Kidney (tissue), 22 donors: ENCODE measurements at places on chromosomes 11 and 22. TPM values are rescaled to one million over a fixed set of nuclear protein-coding genes. Genes with fewer than 3 reads are reported as not detected.

GRCh38 chr11:82462608-82463242, 270.9 kb downstream of the FAM181B start:
- H3K4me3 ChIP-seq = no peak overlapping the region
- H3K27ac ChIP-seq = no peak overlapping the region
- no peak for DNase-seq
- H3K27me3 ChIP-seq = no peaks in the 10 kb centered on the region

FKBP2 gene
- 76.0 TPM for total RNA-seq

GRCh38 chr11:102647430-102647829, 22.3 kb upstream of the MMP20 start:
- H3K36me3 ChIP-seq = no peaks in the 10 kb centered on the region
- H3K27ac ChIP-seq = no peak overlapping the region
- DNase-seq = no peak
- H3K4me3 ChIP-seq = no peak overlapping the region

DNA sequence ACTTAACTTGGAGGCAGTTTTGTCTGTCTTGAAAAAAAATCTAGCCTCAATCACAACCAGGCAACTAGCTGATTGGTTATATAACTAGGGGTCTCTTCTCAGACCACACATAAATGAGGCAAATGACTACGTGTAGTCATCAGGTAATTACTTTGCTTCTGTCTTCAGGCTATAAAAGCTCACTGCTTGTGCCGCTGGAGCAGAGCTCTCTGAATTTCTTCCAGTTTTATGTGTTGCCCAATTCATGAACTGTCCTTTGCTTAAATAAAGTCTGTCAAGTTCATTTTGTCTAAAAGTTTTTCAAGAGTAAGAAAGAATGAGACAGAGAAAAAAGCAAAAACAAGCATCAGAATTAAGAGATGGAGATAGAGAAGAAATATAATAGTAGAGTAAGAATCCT, 93.4 kb downstream of the MUC15 start:
- H3K27ac ChIP-seq = no peak overlapping the region
- H3K27me3 ChIP-seq = no peaks in the 10 kb centered on the region
- no peak for DNase-seq
- H3K4me3 ChIP-seq = no peak overlapping the region

UNC93B1 gene
- total RNA-seq = 67.9 TPM

DNA sequence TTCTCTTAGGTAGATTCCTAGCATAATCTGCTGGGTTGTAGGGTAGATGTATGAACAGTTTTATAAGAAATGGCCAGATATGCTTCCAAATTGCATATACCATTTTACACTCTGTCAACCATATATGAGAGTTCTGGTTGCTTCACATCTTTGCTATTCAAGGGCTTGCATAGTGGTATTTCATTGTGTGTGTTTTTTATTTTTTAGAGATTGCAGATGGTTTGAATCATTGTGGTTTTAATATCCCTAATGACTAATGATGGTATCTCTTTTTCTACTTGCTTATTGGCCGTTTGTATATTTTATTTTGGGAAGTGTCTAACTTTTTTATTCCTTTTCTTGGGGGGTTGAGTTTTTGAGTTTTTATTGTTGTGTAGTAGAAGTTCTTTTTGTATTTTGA, 26.9 kb downstream of the RNF214 start:
- H3K4me1 ChIP-seq = no peaks in the 10 kb centered on the region
- H3K27ac ChIP-seq = no peak overlapping the region
- no peak for DNase-seq
- no peak overlapping the region for H3K4me3 ChIP-seq

- no peak overlapping the region for H3K27ac ChIP-seq
- H3K36me3 ChIP-seq = no peaks in the 10 kb centered on the region
- H3K4me1 ChIP-seq = no peaks in the 10 kb centered on the region
- DNase-seq = peak; percentile 49
- no peak overlapping the region for H3K4me3 ChIP-seq
Observed at GRCh38 chr11:124190298-124191139, 7.4 kb downstream of the OR10D3 start.

GRCh38 chr11:118916842-118917388, 8.8 kb downstream of the BCL9L start:
- H3K27me3 ChIP-seq = no peaks in the 10 kb centered on the region
- H3K4me1 ChIP-seq = peaks cover under 1% of the 10 kb centered on the region
- H3K4me3 ChIP-seq = peak overlapping the region; percentile 43
- DNase-seq = no peak
- H3K27ac ChIP-seq = peak overlapping the region; percentile 90

DNA sequence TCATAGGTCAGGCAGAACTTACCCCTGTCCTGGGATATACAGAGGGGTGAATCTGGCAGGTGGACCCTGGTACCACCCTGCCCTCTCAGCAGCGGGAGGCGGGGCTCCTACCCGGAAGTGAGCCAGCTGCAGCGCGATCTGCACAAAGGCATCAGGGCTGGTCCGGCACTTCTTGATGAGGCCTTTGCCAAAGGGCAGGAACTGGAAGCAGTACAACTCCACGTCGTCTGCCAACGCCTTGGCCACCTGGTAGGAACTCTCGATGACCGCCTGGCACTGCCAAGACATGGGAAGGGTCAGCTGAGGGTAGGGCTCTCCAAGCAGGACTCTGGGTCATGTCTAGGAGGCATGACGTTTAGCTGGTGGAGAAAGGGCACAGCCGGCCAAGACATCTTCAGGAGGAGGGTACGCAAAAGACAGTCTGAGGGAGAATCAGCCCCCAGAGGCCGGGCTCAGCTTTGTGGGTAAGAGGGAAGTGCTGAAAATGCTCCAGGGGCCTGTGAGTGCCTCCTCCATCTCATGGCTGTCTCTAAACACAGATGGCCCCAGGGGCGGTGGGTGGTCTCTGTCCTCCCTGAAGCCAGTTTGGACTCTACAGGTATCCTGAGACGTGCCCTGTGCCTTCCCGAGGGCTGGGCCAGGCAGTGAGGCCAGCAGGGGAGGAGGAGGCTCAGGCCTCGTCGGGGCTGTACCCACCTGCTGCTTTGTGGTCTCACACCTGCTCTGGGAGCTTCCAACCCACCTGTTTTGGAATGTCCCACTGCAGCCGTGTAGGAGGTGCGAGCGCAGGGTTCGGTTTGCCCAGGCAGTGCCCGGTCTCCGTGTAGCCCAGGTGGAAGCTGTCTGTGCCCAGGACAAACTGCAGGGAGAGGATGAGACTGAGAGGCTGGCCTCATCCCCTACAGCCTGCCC, 6.7 kb downstream of the CPT1B start:
- H3K27ac ChIP-seq = no peak overlapping the region
- H3K4me1 ChIP-seq = peaks cover 15% of the 10 kb centered on the region
- H3K36me3 ChIP-seq = peaks cover 7% of the 10 kb centered on the region
- DNase-seq = no peak

GRCh38 chr11:74696939-74697675, 34.1 kb downstream of the CHRDL2 start:
- peak overlapping the region; percentile 64 for H3K27ac ChIP-seq
- no peaks in the 10 kb centered on the region for H3K4me1 ChIP-seq
- H3K36me3 ChIP-seq = no peaks in the 10 kb centered on the region
- no peaks in the 10 kb centered on the region for H3K27me3 ChIP-seq
- peak; percentile 55 for DNase-seq
- H3K4me3 ChIP-seq = no peak overlapping the region

LMO1 gene
- total RNA-seq = not detected

- H3K27me3 ChIP-seq = no peaks in the 10 kb centered on the region
- H3K27ac ChIP-seq = no peak overlapping the region
- no peak overlapping the region for H3K4me3 ChIP-seq
- DNase-seq = no peak
Observed at GRCh38 chr11:84906995-84907394, 720.1 kb downstream of the DLG2 start.

GAB2 gene
- total RNA-seq = 23.6 TPM
